ENCODE measurements at places on chromosomes 13 and 19.

DNA sequence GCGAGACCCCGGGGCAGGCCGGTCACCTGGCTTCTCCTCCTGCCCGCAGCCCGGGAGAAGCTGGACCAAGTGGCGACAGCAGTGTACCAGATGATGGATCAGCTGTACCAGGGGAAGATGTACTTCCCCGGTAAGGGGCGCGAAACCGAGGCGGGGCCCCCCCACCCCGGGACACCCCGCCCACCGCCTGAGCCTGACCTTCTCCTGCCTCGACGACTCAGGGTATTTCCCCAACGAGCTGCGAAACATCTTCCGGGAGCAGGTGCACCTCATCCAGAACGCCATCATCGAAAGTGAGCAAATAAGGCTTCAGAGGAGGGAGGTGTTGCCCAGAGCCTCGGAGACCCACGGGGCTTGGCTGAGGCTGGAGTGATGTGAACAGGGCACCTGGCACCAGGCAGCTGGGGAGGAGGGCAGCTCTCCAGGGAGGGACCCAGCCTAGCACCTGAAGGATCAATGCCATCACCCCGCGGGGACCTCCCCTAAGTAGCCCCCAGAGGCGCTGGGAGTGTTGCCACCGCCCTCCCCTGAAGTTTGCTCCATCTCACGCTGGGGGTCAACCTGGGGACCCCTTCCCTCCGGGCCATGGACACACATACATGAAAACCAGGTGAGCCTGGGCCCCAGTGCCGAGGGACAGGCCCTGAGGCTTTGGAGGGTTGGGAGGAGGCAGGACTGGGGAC lies 629 bp downstream of the IZUMO4 start:
- peak; percentile 50 for DNase-seq

- no peak for DNase-seq
Observed at GRCh38 chr19:8489561-8490394, 12.7 kb downstream of the PRAM1 start.

GRCh38 chr13:23477101-23477500 lies 43.6 kb upstream of the SACS start:
- DNase-seq, result no peak

- DNase-seq, result no peak
Observed at GRCh38 chr13:41740479-41740878, 220.4 kb downstream of the VWA8 start.

DNA sequence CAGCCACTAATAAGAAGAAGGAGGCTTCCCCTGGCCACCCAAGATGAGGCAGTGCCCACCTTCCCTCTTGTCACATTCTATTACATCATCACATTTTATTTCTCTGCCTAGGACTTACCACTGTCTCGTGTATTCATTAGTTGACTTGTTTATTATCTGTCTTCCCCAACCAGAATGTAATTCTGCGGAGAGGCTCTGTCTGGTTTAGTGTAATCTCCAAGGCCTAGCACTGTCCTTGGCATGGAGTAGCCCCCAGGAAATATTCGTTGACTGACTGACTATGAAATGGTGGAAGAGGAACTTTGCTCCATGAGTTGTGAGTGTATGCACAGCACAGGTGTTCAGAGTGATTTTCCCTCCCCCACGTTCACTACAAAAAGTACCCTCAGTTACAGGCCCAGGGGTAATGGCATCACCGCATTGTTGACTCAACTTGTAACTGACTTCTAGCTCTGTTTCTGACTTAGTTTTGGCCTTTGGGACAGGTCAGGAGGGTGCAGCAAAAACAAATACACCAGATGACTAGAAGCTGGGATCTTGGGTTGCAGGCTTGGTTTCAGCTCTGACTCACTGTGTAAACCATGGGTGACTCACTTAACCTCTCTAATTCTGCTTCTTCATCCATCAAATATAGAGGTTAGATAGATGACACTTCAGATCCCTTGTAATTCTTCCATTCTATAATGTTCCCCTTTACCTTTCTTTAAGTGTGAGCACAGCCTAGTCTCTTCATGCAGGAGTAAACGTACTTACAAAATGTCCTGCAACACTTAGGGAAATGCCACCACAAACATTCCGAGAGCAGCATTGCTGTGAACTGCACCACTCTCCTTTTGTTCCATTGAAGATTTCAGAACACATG lies 229.7 kb downstream of the KCNRG start:
- DNase-seq, result no peak

DNA sequence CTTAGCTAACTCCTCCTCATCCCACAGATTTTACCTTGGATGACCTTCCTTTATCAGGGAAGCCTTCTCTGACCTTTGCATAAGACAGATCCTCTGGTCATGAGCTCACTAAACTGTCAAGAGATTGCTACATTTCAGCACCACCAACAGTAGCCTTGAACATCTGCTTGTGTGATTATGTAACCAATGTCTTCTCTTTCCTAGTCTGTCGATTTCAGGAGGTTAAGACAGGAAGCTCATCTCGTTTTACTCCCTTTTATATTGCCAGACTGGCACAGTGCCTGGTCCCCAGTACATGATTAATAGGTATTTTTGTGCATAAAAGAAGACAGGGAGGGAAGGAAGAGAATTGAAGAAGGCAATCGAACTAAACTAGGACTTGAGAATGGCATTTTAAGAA lies 1697.7 kb downstream of the EFNB2 start:
- DNase-seq, result no peak

Measured in activated gamma-delta T cell (primary cell).